ENCODE measurements at places on chromosomes 5 and 9.
A peak's percentile ranks its signal among the peaks of the same experiment; 100 is the strongest.

DNA sequence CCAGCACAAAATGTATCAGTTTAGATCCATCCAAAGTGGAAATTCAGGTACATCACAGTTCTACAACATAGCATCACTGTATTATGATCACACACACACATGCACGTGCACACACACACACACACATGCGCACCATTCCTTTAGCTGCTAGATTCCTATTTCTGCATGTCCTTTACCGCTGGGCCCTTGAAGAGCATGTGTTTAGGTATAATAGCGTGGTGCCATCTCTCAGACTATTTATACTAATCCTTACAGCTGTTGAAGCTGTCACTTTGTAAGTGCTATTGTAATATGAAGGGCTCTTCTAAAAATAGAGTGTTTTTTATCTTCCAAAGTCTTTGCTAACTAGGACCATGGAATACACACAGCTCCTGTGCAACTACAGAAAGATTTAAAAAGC is 308.8 kb upstream of the TRPC7 start:
- no peak for DNase-seq

- DNase-seq: no peak
Measured at GRCh38 chr5:77851176-77852067, 75.3 kb upstream of the TBCA start.

DNA sequence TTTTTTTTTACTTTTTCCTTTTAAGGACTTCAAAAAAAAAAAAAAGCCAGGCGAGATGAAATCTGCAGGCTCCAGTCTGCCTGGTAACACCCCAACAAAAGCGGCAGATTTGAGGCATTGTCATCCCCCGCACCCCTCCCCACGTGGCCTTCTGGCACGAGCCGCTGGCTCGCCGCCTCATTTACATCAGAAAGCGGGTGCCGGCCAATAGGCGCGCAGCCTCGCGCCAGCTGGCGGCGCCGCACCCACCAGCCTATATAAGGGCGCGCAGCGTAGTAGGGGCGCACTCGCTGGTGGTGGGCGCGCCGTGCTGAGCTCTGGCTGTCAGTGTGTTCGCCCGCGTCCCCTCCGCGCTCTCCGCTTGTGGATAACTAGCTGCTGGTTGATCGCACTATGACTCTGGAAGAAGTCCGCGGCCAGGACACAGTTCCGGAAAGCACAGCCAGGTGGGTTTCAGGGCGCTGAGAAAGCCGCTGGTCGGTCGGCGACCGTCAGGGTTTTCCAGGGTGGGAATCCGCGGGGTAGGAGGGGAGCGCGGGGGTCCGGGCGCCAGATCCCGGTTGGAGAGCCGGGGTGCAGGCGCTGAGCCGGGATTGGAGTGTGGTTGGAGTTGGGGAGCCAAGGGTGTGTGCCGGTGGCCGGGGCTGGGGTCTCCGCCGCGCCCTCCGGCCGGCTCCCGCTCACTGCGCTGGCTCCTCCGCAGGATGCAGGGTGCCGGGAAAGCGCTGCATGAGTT is at the start of gene GADD45G:
Gene GADD45G, plus strand, starts transcription at position 284 of the 736 bp plus-strand sequence. Its CDS starts 110 bp downstream, at position 394.
- DNase-seq: peak; percentile 78

DNA sequence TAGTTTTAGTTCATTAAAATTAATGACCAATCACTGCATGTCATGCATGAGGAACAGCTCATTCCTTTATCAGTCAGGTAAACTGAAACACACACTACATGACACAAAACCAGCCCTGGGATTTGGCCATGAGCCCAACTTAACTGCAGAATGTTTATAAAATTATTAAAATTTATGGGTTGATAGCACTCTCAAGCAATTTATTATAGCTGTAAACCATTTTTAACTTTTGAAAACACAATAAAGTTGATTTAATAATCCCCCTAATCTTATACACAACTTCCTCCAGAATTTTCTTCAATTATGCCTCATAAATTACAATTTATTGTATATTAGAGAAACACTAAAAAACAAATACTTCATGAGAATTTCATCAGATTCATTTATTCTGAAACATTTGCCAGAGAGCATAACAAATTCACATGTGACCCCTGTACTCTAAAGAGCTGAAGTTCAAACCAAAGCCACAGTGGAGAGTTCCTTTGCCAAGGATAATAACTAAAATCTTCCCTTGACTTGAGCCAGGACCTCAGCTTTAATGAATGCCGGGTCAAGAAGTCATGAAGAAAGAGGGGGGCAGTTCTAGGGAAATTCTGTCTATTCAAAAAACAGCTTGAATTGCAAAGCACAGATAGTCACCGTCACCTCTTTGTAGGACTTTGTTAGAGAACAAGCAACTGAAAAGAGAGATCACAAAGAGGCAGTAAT is 763.7 kb upstream of the GRAMD2B start:
- DNase-seq: no peak

- DNase-seq: no peak
Measured at GRCh38 chr9:110081395-110081794, 126.6 kb downstream of the C9orf152 start.
